ENCODE measurements at places on chromosomes 11 and 22.

- DNase-seq, result no peak
Observed at GRCh38 chr11:69192301-69192721, 36.6 kb downstream of the SMIM38 start.

DNA sequence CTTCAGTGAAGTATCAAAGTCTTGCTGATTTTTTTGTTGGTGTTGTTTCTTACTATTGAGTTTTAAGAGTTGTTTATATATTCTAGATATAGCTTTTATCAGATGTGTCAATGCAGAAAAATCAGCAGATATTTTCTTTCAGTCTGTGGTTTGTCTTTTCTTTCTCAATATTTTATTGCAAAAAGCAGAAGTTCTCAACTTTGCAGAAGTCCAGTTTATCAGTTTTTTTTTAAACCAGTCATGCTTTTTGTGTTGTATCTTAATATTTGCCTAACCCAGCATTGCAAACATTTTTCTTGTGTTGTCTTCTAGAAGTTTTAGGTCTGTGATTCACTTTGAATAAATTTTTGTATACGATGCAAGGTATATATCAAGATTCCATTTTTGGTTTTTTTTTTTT lies 7.0 kb downstream of the ASRGL1 start:
- DNase-seq, result no peak

GRCh38 chr11:131824771-131825170 lies 454.4 kb downstream of the NTM start:
- DNase-seq, result no peak

DNA sequence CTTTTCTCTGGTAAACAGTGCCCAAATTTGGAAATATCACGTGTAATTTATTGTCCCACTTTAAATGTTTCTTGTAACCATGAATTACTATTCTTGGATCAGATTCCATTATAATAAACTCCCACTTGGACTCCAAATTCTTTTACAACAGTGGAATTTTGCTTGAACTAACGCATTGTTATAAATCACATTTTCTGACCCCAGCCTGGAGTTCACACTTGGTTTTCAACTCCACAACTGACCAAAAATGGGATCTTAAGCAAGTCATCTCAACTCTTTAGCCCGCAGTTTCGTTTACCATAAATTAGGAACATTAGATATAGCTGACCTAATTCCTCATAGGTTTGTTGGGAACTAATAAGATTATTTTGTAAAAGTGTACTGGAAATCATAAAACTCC lies 336.8 kb upstream of the NCAM1 start:
- DNase-seq, result no peak

DNA sequence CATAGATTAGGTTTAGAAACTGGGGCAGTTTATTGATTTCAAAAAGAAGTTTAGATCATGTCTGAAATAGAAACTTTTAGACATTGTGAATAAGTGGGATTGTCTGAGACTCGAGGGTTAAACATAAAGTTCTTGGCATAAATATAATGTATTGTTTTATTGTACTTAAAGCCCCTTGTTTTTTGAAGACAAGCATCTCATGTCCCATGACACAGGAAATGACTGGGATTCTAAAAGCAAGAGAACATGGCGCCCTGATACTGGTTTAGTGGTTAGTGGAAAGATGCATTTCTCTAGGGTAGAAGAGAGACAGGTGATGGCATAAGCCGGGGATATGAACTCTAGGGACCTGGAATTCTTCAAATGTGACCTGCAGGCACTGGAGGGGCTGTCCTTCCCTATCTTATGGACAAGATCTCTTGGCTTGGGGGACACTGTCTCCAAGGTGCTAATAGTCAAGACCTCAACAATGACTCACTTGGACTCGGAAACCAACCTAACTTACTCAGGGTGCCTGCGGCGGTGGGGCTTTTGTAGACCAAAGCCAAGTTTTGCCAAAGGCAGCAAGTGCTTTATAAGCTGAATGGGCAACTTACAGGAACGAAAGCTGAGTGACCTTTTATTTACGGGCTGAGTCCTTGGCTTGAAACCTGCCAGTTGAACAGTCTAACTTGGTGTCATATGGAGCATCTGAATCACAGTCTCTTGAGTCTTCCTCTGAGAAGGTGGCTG lies 48.2 kb downstream of the UBASH3B start:
- DNase-seq, result no peak
